GM18507 (cell line): ENCODE measurements at places on chromosomes 5 and 9.

- DNase-seq: no peak
Measured at GRCh38 chr5:154573011-154573410, 95.0 kb upstream of the HAND1 start.

DNA sequence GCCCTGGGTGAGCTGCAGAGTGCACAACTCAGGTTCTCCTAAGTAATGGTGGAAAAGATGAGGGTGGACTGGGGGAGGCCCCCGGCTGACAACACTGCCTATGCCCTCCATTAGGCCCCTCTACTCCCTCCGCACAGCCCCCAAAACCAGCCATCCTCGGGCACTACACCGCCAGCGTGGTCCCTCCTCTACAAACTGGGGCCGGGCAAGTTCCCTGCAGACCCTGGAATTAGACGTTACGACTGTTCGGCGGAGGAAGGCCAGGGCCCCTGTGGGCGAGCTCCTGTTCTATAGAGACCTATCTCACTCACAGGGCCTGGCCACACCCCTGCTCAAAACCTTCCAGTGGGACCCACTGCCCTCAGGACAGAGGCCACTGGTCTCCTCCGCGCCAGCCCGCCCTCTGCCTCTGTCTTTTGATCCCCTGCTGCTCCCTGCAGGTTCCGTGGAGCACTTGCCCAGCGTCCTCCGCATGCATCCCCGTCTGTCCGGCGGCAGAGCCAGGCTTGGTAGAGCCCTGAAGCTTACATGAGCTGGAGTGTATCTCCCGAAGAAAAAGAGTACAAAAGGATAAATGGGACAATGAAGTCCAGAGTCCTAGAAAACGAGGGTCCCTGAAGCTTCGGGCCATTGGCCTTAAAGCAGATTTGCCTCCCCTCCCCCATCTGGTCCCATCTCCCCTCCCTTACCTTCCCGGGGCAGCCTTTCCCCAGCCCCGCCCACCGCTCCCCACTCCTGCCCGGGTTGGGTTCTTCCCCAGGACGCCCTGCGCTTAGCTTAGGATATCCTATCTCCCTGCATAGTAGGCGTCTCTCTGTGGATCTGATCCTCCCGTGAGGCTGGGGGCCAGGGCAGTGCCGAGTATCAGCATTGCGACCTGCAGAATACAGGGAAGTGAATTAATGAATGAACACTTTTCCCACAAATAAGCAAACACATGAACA lies 71.3 kb downstream of the HRH2 start:
- DNase-seq: no peak

- no peak for DNase-seq
Measured at GRCh38 chr9:107218829-107219485, 64.1 kb upstream of the RAD23B start.

DNA sequence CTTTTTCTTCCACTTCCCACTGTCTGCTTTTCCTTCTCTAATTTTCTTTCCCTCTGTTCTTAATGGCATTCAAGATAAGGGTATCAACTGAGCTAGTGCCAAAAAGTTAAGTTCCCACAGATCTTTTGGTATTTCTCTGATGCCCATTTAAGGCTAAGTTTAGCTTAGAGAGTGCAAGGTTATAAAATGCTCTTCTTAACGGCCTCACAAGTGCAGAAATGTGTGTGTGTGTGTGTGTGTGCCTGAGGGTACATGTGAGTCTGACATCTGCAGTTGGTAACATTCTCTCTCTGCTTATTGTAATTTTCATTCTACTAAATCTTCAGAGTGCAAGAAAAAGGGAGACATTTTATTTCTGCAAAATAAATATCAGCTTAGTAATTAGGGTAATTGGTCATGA lies 24.2 kb downstream of the FBN2 start:
- no peak for DNase-seq

DNA sequence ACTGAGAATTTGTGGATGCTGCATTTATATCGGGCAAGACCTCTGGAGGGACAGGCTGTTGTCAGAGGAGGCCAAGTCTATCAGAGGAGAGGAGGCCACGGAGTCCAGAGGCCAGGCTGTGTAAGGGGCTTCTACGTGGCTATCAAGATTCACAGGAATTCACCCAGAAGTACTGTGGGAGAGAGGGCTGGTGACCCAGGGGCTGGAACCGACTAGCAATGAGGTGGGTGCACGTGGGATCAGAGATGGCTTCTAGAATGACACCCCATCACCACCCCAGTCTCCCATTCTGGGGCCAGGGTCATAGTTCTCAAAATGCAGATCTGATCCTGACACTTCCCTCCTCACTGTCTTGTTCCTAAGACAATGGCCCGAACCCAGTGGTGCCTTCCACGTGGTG lies 61.2 kb upstream of the PHYKPL start:
- no peak for DNase-seq

DNA sequence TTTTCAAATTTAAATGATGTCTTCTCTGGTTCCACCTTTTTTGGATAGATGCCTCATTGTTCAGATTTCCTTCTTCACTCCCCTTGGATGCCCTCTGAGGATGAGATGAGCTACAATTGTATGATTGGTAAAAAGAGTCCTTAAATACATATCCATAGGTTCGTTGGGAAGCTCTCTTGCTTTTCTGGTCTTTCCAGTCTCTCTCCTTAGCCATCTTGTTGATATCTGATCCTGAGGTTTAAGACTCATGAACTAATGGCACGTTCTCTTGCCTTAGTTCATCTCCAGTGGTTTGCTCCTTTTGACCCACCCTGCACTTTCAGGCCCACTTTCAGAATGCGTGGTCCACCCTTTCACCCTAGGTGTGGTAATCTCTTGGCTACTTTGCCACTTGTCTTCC lies 33.2 kb upstream of the TUT7 start:
- no peak for DNase-seq

DNA sequence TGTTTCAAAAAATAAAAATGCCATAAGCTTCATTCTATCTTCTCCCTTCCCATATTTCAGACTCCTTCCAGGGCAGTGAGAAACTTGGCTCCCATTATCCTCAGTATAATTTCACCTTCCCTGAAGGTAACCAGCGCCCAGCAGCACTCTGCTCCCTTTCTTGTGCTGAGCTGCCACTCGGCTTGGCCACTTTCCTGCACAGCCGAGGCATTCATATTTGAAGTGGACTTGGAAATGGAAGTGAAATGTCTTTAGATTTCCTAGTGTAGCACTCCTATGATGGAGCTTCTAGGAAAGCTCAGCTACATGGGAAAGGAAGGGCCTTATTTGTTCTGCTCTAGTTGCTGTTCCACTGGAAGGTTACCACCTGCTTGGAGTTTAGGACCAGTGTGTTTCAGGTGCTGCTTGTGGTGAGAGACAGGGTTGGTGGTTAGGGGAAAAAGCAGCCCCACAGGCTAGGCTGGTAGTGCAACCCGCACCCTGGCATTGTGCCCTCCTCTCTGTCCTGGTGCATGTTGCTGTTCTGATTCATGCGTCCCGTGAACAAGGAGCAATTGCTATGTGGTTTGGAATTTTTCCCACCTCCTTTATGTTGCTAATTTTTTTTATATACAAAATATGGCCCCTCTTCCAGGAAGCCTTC lies 53.8 kb downstream of the RAD23B start:
- DNase-seq: no peak

DNA sequence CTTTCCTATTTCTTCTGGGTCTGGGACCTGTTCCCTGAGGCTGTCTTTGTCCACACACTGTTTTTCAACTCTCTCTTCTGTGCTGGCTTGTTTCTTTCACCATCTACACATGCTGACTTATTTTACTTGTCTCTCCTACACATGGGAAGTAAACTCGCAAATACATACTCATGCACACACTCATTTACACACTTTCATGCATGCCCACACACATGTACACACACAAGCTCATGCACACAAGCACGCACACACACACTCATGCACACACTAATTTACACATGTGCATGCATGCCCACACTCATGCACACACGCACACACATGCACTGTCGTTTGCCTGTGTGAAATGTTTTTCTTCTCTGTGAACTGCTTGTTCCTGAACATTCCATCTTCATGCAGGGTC lies 169.0 kb downstream of the IRX2 start:
- no peak for DNase-seq

- no peak for DNase-seq
Measured at GRCh38 chr5:9596824-9597223, 33.3 kb downstream of the TAS2R1 start.

- peak; percentile 76 for DNase-seq
Measured at GRCh38 chr9:136644593-136645351, 17.9 kb upstream of the EGFL7 start.
